Stimulated activated CD4-positive, alpha-beta T cell treated with anti-CD3 and anti-CD28 coated beads, TNF-alpha, amount 100 ng/mL, for 4 hours (primary cell): ENCODE measurements at places on chromosomes 5 and 9.

DNA sequence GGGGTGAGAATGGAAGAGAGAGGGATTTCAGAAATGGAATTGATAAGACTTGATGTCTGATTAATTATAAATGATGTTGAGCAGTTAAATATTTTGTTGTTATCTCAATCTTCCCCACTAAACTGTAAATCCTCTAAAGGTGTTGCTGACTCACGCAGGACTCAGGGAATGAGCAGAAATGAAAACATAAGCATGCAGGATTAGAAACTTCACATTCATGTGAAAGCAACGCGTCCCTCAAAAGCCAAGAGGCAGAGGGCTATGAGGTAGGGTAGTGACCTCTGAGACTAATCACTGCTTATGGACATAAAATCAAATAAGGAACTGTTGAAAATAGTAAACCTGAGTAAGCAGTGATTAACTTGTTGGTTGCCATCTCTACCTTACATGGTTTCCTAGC, 21.1 kb downstream of the ADAMTSL1 start:
- DNase-seq, result no peak

GRCh38 chr5:148826053-148826738, at the start of gene ADRB2:
ADRB2 (plus strand) TSS chr5:148826611; CDS start chr5:148826832, 221 bp downstream.
- peak; percentile 62 for DNase-seq

GRCh38 chr5:140631831-140632365, 1.1 kb downstream of the CD14 start:
- DNase-seq, result no peak

GRCh38 chr5:157212307-157212706, 31.7 kb downstream of the ITK start:
- no peak for DNase-seq

DNA sequence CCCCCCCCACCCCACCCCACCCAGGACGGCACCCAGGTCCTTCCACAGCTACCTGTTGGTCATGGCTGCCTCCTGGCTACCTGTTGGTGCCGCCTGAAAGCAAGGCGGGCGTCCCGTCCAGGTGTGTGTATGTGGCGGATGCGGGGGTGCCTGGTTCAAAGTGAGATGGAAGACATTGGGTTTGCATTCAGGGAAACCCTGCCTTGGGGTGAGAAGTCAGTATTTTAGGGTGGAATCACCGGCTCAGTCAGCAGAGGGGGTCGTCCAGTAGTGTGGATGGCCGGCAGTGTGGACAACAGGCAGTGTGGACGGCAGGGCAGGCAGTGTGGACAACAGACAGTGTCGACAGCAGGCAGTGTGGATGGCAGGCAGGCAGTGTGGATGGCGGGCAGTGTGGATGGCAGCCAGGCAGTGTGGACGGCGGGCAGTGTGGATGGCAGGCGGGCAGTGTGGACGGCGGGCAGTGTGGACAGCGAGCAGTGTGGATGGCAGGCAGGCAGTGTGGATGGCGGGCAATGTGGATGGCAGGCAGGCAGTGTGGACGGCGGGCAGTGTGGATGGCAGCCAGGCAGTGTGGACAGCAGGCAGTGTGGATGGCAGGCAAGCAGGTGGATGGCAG, 28.0 kb downstream of the NKD2 start:
- no peak for DNase-seq

- DNase-seq, result no peak
Measured at GRCh38 chr5:83567741-83568140, 96.2 kb downstream of the VCAN start.

DNA sequence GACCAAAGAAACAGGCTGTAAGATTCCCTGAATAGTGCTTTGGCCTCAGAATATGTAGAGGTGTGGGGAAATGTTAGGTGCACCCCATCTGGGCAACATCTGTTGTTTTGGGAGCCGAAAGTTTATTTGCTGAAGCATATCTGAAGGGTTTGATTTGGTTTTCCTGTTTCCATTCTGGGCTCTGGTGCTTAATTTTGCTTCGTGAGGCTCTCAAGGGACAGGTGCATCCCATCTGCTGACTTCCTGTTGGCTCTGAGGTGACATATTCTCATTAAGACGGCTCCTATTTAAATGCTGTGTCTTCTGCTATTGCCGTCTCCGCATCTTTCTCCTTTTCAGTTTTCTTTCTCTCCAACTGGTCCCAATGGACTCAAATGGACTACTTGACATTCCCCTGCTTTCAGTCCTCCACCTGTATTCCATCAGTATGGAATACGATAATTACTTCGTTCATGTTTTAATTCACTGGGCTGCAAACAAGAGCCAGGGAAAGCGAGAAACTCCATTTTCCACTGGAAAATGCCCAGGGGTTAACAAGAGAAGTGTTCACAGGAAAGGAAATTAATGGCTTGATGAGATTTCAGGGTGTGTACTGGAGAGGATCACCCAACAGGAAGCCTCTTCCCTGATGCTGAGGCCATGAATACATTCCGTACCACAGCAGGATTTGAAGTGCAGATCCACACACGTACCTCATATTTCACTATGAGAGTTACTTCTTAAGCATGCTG, 104.0 kb downstream of the MTX3 start:
- no peak for DNase-seq

DNA sequence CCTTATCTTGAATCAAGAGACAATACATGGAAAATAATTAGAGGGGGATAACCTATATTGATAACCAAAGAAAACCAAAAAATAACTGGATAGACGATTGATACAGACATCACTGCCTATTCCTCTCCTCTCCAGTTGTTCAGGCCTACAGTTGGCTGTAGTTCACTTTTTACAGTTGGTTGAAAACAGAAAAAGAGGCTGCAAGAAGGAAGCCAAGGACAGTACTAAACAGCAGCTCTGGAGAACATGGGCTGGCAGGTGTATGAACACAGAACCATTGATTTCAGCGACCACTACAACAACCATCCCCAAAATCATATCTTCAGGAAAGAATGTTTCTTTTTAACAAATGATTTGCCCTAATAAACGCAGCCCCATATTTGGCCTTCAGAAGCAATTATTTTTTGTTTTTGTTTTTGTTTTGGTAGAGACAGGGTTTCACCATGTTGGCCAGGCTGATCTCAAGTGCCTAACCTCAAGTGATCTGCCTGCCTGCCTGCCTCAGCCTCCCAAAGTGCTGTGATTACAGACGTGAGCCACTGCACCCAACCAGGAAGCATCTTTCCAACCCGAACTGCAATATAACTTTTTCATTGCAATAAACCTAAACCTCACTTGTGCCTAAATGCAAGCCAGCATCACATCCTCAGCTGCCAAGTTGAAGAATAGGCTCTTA, 64.3 kb downstream of the MLLT3 start:
- DNase-seq, result no peak

- no peak for DNase-seq
Measured at GRCh38 chr5:150328515-150328914, 25.8 kb upstream of the ARSI start.

DNA sequence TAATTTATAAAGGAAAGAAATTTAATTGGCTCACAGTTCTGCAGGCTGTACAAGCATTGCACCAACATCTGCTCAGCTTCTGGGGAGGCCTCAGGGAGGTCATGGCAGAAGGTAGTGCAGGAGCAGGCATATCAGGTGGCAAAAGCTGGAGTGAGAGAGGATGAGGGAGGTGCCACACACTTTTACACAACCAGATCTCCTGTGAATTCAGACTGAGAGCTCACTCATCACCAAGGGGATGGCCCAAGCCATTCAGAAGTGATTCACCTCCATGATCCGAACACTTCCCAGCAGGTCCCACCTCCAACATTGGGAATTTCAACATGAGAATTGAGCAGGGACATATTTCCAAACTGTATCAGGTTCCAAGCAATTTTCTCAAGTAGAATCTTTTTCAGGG, 84.7 kb upstream of the BRINP1 start:
- no peak for DNase-seq

GRCh38 chr5:175678074-175678473, 20.2 kb downstream of the HRH2 start:
- no peak for DNase-seq

DNA sequence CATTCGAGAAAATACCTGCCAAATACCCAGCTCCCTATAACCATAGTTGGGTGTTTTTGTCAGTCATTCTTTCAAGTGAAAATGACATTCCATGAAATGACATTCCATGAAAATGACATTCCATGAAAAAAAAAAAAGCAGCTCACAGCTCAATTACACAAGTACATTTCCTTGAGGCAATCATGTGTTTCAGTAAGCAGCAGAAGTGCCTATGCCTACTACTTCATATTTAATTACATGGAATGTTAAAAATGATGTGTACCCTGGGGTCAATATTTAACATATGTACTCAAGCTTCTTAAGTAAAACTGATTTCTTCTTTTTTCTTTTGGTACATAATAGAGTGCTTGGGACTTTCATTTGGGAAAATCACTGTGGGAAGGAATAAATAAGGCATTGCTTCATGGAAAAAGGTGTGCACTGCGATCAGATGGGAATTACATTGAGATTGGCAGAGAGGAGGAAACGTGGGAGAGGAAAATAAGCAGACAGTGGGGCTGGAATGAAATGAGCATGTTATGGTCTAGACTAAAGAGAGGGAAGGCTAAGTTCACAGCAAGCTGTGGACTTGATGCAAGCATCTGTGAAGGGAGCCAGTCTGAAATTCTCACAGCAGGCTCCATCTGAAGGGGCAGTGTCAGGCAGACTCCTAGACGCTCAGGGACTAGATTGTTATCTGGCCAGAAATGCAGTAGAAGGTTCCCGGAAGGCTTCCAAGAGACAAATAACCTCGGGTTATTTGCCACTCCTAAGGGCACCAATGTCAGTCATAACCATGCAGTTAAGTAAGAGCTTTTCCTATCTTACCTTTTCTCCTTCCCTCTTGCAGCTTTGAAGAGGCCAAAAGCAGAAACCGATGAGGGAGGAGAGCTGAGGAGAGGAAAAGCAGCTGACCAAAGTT, 15.2 kb upstream of the SPATA9 start:
- DNase-seq, result no peak

DNA sequence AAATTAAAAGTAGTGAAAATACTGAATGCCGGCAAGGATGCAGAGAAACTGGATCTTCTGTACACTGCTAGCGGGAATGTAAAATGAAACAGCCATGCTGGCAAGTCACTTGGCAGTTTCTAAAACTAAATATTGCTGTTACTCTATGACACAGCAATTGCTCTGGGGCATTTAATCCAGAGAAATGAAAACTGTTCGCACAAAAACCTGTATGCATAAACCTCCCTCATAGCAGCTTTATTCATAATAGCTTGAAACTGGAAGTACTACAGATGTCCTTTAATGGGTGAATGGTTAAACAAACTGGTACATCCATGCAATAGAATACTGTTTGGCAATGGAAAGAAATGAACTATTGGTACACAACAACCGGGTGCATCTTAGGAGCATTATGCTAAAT, 167.2 kb downstream of the ARHGAP26 start:
- DNase-seq, result no peak
